ENCODE measurements at places on chromosomes 6 and 20.
A peak's percentile ranks its signal among the peaks of the same experiment; 100 is the strongest.

- DNase-seq = no peak
- peak overlapping the region; percentile 95 for H3K27ac ChIP-seq
- peaks cover 35% of the 10 kb centered on the region for H3K36me3 ChIP-seq
- no peaks in the 10 kb centered on the region for H3K27me3 ChIP-seq
Measured at GRCh38 chr6:7201732-7202541, 94.2 kb downstream of the RREB1 start.

DNA sequence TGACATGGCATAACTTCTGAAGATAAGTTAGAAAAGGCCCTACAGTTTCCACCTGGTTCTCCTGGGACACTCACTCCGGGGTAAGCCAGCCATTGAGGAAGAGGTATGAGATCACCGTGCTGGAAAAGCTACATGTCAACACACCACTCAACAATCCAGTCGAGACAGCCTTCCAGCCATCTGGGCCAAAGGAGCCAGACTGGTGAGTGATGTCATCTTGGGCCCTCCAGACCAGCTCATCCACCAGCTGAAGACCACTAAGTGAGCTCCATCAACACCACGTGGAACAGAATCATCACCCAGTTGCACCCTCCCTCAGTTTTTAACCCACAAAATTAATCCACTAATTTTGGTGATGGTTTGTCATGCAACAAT, 32.3 kb upstream of the RSPO4 start:
- H3K27me3 ChIP-seq = peaks cover 4% of the 10 kb centered on the region
- no peak overlapping the region for H3K4me3 ChIP-seq
- H3K4me1 ChIP-seq = no peaks in the 10 kb centered on the region
- DNase-seq = no peak
- no peaks in the 10 kb centered on the region for H3K36me3 ChIP-seq

DNA sequence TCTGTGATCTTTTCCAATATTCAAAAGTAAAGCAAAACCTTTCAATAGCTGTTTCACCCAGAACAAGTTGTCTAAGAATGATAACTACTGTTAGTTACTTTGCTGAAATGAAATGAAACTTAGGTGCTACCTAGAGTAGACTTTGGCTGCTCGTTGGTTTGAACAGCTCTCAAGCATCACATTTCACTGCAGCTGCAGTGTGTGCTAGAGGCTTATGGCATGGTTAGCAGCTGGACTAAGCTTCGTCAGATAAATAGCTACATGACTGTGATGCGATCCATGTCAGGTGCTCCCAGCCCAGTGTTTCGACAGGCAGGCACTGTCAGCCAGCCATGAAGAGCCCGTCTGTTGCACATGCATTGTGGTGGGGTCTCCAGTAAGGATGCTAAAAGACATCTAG, 201.1 kb downstream of the TFAP2B start:
- H3K4me3 ChIP-seq = no peak overlapping the region
- DNase-seq = no peak
- H3K27ac ChIP-seq = no peak overlapping the region
- H3K27me3 ChIP-seq = no peaks in the 10 kb centered on the region
- H3K36me3 ChIP-seq = no peaks in the 10 kb centered on the region

DNA sequence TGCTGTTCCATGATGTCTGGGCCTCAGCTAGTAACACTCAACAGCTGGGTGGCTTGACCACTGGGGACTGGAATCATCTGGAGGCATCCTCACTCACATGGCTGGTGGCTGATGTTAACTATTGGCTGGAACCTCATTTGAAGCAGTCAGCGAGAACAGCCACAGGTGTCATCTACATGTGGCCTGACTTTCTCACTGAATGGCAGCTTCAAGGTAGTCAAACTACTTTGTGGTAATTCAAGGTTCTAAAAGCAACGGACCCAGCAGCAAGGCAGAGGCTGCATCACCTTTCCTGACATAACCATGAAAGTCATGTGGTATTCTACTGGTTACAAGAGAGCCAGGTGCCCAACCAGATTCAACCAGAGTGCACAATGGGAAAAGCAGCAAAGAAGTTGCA, 115.9 kb upstream of the DST start:
- no peak overlapping the region for H3K4me3 ChIP-seq
- no peak for DNase-seq
- H3K36me3 ChIP-seq = no peaks in the 10 kb centered on the region
- H3K27me3 ChIP-seq = no peaks in the 10 kb centered on the region
- H3K27ac ChIP-seq = no peak overlapping the region

- no peaks in the 10 kb centered on the region for H3K27me3 ChIP-seq
- no peaks in the 10 kb centered on the region for H3K36me3 ChIP-seq
- peaks cover 20% of the 10 kb centered on the region for H3K4me1 ChIP-seq
- DNase-seq = no peak
- peak overlapping the region; percentile 96 for H3K27ac ChIP-seq
- peak overlapping the region; percentile 48 for H3K4me3 ChIP-seq
Measured at GRCh38 chr6:111973118-111973761, 80.7 kb upstream of the CCN6 start.

- no peaks in the 10 kb centered on the region for H3K4me1 ChIP-seq
- H3K4me3 ChIP-seq = no peak overlapping the region
- no peaks in the 10 kb centered on the region for H3K36me3 ChIP-seq
- no peaks in the 10 kb centered on the region for H3K27me3 ChIP-seq
Measured at GRCh38 chr6:72382602-72383529, 239.0 kb upstream of the KCNQ5 start.

- H3K4me1 ChIP-seq = peaks cover 37% of the 10 kb centered on the region
- DNase-seq = no peak
- H3K27me3 ChIP-seq = peaks cover 18% of the 10 kb centered on the region
Measured at GRCh38 chr6:52364480-52365166, 2.7 kb downstream of the PAQR8 start.

DNA sequence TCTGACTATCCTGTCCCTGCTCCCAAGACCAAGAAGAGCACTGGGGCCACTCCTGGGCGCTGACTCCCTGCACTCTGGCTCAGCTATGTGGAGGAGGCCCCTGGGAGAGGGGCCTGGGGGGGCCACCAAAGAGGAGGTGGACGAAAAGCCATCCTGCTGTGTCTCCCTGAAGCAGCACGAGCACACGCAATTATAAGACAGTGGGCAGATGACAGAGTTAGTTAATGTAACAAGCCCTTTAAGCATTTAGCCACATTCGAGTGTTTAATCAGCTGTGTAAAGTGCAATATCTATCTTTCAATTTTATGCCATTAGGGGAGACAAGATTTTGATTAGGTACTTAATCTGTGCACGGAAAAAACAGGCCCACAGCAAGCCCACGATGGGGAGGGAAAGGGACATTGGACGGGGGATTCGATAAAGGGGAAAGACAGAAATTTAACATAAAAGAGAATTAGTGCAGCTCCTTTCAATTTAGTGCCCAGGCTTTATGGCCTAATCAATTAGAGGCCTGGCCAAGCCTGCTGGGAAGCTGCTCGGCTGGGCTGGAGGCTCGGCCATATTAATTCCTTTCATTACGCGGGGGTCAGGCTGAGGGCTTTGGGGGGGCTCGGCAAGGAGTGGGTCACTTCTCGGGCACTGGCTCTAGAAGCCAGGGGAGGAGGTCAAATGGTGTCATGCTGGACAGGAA, 286.2 kb downstream of the DHX35 start:
- peaks cover 28% of the 10 kb centered on the region for H3K4me1 ChIP-seq
- H3K4me3 ChIP-seq = no peak overlapping the region
- no peak overlapping the region for H3K27ac ChIP-seq
- DNase-seq = no peak
- H3K27me3 ChIP-seq = peaks cover 25% of the 10 kb centered on the region
- H3K36me3 ChIP-seq = no peaks in the 10 kb centered on the region

- H3K4me1 ChIP-seq = no peaks in the 10 kb centered on the region
- peaks cover 12% of the 10 kb centered on the region for H3K27me3 ChIP-seq
- H3K36me3 ChIP-seq = no peaks in the 10 kb centered on the region
- H3K4me3 ChIP-seq = no peak overlapping the region
- no peak for DNase-seq
Measured at GRCh38 chr6:160217863-160218262, 40.8 kb downstream of the SLC22A2 start.

DNA sequence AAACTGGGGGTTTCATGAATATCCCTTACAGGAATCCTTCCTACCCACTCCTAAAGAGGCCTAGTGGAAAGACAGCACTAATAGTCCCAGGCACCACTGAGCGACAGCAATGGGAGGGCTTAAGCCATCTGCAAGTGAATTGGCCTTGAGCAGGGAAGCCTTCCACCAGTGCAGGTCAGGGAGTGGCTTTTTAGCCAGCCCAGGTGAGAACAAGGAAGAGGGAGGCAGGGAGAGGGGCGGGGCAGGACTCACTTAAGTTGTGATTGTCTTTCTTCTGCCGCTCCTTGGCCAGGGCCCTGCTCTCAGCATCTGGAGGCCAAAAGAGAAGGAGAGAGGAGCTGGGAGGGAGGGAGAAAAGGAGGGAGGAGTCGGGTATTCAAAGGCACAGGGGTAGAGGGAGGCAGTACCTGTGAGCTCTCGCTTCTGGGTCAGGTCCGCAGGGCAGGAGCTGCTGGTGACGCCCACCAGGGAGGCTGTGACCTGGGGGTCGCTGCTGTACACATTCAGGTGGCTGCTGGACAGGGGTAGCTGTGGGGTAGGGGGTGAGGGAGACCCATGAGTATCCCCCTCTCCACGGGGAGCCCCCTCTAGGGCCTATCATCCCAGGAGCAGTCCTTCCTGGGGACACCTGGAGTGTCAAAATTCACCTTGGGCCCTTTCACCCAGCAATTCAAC, 47.8 kb downstream of the TFEB start:
- H3K27me3 ChIP-seq = peaks cover 19% of the 10 kb centered on the region
- H3K4me1 ChIP-seq = peaks cover 17% of the 10 kb centered on the region
- no peaks in the 10 kb centered on the region for H3K36me3 ChIP-seq
- no peak overlapping the region for H3K27ac ChIP-seq
- H3K4me3 ChIP-seq = no peak overlapping the region

DNA sequence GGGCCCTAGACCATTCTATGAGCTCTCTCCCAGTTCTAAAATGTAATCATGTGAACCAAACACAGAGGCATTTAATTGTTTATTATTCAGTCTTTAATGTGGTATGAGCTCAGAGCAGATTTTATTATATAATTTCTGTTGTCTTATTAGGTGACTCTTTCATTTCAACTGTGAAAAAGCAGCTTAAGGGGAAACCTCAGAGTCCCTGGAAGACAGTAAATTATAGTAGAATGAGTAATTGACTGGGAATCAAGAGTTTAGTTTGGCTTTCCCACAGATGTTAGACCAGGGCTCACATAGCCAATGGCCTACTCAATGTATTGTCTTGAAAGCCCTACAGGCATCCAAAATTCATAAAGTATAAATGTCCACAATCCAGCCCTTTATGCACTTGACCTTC, 390.4 kb upstream of the SLC35B3 start:
- peaks cover 16% of the 10 kb centered on the region for H3K4me1 ChIP-seq
- no peak overlapping the region for H3K27ac ChIP-seq
- no peak for DNase-seq
- no peak overlapping the region for H3K4me3 ChIP-seq
- H3K27me3 ChIP-seq = no peaks in the 10 kb centered on the region

DNA sequence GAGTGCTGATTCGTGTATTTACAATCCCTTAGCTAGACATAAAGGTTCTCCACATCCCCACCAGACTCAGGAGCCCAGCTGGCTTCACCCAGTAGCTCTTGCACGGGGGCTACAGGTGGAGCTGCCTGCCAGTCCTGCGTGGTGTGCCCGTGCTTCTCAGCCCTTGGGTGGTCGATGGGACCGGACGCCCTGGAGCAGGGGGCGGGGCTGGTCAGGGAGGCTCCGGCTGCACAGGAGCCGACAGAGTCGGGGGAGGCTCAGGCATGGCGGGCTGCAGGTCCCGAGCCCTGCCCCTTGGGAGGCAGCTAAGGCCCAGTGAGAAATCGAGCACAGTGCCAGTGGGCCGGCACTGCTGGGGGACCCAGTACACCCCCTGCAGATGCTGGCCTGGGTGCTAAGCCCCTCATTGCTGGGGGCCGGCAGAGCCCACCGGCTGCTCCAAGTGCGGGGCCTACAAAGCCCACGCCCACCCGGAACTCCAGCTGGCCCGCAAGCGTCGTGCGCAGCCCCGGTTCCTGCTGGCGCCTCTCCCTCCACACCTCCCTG, 48.9 kb upstream of the UST start:
- H3K27me3 ChIP-seq = no peaks in the 10 kb centered on the region
- peaks cover 7% of the 10 kb centered on the region for H3K4me1 ChIP-seq
- H3K36me3 ChIP-seq = no peaks in the 10 kb centered on the region
- H3K27ac ChIP-seq = no peak overlapping the region
- no peak for DNase-seq
- no peak overlapping the region for H3K4me3 ChIP-seq

GRCh38 chr20:32037929-32038328, 14.1 kb upstream of the HCK start:
- H3K27me3 ChIP-seq = peaks cover 72% of the 10 kb centered on the region
- no peak overlapping the region for H3K4me3 ChIP-seq
- H3K4me1 ChIP-seq = no peaks in the 10 kb centered on the region
- H3K36me3 ChIP-seq = no peaks in the 10 kb centered on the region
- no peak for DNase-seq
- H3K27ac ChIP-seq = no peak overlapping the region

DNA sequence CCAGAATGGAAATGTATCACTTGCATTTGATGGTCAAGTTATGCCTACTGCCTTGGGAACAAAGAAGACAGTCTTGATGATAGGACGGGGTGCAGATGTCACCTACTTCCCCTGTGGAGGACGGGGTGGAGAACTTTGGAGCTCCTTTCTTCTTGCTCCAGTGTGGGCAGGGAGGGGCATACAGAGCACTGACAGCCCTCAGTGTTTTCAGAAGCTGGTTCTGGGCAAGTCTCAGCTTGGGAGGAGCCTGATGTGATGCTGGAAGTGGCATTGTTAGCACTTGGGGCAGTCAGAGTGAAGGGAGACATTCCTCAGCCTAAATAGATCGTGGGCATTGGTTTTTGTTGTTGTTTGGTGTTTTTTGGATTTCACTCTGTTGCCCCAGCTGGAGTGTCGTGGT, 59.7 kb downstream of the SYNJ2 start:
- H3K4me1 ChIP-seq = peaks cover 34% of the 10 kb centered on the region
- no peak overlapping the region for H3K4me3 ChIP-seq
- peaks cover 15% of the 10 kb centered on the region for H3K36me3 ChIP-seq
- no peak for DNase-seq
- H3K27me3 ChIP-seq = no peaks in the 10 kb centered on the region
- H3K27ac ChIP-seq = peak overlapping the region; percentile 85

DNA sequence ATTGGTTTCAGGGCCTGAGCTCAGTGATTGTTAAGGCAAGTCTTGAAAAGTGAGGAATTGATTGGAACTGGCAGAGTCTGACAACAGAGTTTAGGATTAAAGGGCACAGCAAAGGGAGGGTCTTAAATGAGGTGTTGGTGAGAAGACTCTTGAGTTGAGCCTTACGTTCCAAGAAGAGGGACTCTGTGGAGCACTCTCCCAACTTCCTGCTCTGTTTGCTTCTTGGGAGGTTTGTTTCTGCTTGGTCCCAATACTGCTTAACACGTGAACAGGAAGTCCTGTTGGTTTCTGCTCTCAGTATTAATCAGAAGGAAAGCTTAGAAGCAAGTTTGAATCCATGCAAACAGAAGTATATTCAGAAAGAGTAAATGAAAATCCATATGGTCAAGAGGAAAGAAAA, 15.6 kb upstream of the SYNDIG1 start:
- H3K36me3 ChIP-seq = no peaks in the 10 kb centered on the region
- DNase-seq = no peak
- peaks cover 12% of the 10 kb centered on the region for H3K4me1 ChIP-seq
- no peak overlapping the region for H3K4me3 ChIP-seq

Measured in type B pancreatic cell (in vitro differentiated cells).